Astrocyte (in vitro differentiated cells and primary cell): ENCODE measurements at places on chromosomes 7 and 10. TPM values are rescaled to one million over a fixed set of nuclear protein-coding genes. Genes with fewer than 3 reads are reported as not detected.

Gene STRA8
- total RNA-seq, result not detected in 2 replicates

- H3K27me3 ChIP-seq, result peaks cover 2% of the 10 kb centered on the region
- no peak overlapping the region for H3K27ac ChIP-seq
- DNase-seq, result no peak
- H3K4me3 ChIP-seq, result no peak overlapping the region
Measured at GRCh38 chr7:3177271-3177670, 123.8 kb upstream of the SDK1 start.

DNA sequence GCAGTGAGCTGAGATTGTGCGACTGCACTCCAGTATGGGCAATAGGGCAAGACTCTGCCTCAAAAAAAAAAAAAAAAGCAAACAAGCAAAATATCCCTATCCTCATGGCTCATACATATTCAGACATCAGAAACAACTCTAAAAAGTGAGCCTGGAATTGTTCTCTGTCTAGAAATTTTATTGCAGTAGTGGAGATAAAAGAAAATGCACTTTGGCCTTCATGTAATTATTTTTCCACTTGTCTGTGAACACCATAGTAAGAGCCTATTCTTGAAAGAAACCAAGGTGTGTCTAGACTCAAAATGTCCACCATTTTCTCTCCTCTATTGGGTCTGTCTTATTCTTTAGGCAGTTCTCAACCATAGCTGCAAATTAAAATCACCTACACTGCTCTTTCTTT lies 30.5 kb upstream of the MCU start:
- no peak overlapping the region for H3K4me3 ChIP-seq
- H3K27ac ChIP-seq, result no peak overlapping the region
- no peaks in the 10 kb centered on the region for H3K36me3 ChIP-seq
- no peaks in the 10 kb centered on the region for H3K27me3 ChIP-seq
- DNase-seq, result no peak

GRCh38 chr7:127890726-127891125 lies 140.5 kb downstream of the LRRC4 start:
- H3K27ac ChIP-seq, result no peak overlapping the region
- H3K27me3 ChIP-seq, result no peaks in the 10 kb centered on the region
- H3K4me1 ChIP-seq, result peaks cover 15% of the 10 kb centered on the region
- no peak overlapping the region for H3K4me3 ChIP-seq
- H3K36me3 ChIP-seq, result peaks cover 20% of the 10 kb centered on the region
